CD4-positive, alpha-beta T cell treated with Interleukin-4 for 4 hours (primary cell): ENCODE measurements at places on chromosomes 11 and 22.

GRCh38 chr11:9130297-9130696 is 38.9 kb upstream of the SCUBE2 start:
- DNase-seq = no peak

- no peak for DNase-seq
Measured at GRCh38 chr11:2547806-2548205, 103.0 kb downstream of the KCNQ1 start.

GRCh38 chr11:105108247-105108646 is 31.3 kb downstream of the CARD18 start:
- DNase-seq = no peak

- DNase-seq = no peak
Measured at GRCh38 chr22:17699696-17700340, 61.3 kb downstream of the BCL2L13 start.
